ENCODE measurements at places on chromosomes 2 and 18.

DNA sequence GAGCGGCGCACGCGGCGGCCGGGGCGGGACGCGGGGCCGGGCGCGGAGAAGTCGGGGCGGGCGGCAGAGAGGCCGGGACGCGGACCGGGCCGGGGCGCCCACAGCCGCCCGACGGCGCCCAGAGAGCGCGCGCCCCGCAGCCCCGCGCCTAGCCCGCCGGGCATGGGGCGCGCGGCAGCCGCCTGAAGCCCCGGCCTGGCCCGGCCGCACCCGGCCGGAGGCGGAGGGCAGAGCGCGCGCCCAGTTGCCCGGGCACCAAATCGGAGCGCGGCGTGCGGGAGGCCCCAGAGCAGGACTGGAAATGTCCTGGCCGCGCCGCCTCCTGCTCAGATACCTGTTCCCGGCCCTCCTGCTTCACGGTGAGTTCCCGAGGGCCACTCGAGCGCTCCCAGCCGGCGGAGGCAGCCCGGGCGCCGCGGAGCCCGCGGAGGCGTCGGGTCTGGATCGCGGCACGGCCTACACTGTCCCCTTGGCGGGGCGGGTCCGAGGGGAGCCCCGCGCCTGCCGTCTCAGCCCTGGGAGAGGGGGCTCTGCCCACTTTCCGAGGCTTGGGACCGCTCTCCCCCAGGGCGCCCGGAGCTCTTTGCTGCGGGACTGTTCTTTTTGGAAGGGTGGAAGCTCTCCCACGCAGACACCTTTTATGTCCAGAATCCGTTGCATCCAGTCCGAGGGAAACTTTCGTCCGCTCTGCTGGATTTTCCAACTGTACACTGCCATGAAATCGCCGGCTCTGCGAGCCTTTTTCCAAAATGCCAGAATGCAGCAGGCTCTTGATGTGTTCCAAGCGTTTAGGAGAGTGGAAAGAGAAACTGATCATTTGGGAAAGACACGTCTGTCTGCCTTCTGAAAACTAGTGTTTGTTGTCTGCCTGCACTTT, 484 bp downstream of the APCDD1 start:
- DNase-seq = peak; percentile 49

GRCh38 chr2:126857502-126857901, 41.2 kb upstream of the TEX51 start:
- DNase-seq = no peak

DNA sequence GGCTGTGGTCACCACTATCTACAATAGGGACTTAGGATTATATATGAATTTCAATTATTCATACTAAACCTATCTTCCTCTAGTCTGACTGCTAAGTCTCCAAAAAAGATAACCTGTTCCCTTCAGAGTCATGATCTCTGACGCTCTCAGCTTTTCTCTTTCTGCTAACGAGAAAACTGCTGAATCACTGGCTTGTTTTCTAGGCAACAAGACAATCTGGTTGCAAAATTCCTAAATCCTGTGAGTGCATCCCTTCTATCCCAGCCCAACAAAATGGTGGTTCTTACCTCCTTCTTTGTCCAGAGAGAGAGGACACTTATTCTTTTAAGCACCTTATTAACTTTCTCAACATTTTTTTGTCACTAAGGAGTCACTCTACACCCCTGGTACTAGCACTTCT, 312.3 kb upstream of the PKDCC start:
- DNase-seq = no peak

GRCh38 chr2:60959501-60959900, 58.0 kb upstream of the PEX13 start:
- DNase-seq = no peak

DNA sequence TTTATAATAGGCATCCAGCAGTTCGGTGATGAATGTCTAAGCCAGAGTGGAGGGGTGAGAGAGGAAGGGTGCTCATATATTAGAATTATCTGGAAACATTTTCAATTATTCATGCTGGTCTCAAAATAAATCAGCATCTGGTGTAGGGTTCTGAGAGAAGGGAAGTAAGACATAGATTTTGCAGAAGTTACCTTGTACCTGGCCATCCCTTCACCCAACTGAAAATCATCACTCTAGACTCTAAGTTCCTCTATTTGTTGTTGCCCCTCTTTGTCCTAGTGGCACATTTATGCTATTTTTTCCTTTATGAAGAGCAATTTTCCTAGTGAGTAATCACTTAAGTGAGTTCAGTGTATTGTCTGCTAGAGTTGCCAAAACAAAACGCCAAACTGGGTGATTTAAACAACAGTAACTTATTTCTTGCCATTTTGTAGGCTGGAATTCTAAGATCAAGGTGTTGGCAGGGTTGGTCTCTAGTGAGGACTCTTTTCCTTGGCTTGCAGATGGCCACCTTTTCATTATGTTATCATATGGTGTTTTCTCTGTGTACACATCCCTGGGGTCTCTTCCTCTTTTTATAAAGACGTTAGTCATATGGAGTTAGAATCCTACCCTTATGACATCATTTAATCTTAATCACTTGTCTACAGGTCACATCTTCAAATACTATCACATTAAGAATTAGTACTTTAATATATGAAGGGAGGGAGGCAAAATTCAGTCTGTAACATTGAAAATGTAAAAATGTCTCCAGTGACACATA, 129.9 kb upstream of the KLHL14 start:
- no peak for DNase-seq

- DNase-seq = no peak
Observed at GRCh38 chr2:120885749-120886148, 150.1 kb downstream of the GLI2 start.

DNA sequence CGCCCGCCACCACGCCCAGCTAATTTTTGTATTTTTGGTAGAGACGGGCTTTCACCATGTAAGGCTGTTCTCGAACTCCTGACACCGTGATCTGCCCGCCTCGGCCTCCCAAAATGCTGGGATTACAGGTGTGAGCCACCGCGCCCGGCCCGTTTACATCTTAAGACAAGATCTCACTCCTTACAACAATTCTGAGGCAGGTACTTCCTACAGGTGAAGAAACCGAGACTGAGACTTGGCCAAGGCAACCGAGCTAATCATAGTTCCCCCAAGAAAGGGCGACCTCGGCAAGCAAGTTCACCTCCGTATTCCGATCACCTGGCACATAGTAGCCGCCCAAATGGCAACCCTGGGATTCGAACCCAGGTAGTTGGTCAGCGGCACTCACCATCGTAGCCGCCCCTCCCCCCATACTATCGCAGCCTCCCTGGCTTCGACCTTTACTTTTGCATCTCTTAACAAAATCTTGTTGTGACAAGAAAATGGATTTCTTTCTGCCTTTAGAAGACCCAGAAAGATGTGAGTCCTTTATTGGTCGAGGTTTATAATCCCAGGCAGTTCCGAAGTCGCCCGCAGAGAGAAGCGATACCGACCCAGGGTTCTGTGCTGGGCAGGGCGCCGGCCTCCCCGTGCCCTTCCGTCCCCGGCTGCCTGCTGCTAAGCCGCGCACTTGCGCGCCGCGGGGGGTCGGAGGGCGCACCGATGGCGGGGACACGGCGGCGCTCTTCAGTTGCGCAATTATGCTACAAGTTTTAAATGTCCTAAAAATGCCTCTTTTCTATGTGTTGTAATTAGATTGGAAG, 1.1 kb upstream of the FZD5 start:
- no peak for DNase-seq

GRCh38 chr2:167595839-167596471, 651.4 kb downstream of the STK39 start:
- DNase-seq = no peak

DNA sequence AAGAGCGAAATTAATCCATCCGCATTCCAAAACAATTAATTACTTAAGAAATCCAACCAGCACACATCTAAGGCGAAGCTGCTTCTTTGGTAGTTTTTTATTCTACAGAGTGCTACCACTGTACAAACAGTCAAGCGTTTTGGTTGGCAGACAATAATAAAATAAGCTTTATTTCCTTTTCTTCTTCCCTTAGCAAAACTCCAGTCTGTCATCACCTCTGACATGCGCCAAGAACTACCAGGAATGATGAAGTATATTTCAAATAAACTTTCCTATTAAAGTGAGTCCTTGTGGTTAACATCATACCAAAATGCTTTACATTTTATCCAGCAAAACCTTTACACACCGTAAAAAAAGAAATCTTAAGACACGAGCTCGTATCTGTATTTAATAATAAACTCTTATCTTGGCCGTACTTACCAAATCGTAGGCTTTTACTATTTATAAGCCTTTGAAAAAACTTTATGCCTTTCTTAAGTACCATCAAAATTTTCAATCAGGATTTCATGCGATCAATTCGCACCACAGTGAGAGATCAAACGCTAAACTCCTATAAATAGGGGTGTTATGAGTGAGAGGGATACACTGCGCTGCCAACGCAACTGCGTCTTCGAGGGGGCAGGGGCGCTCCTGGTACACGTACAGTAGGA, 1.3 kb downstream of the ATL2 start:
- DNase-seq = no peak

- DNase-seq = no peak
Observed at GRCh38 chr2:181857483-181857882, 34.0 kb upstream of the ITPRID2 start.

DNA sequence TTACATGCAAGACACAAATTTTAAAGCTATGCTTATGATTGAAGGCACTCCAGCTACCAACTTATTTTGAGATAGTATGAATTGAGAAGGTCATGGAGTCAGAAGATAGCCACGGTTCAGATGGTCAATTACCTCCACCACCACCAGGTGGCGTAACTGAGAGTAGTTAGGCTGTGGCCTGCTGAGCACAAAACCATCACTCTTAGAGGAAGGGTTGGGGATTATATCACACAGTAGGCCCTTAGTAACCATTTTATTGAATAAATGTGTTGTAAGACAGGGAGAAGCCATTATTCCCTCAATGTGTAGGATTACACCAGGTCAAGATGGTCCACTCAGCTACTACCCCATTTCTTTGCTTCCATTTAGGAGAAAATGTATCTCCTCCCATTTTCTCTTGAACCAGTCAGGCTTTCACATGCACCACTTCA, 18.8 kb downstream of the KLHL41 start:
- peak; percentile 64 for DNase-seq

DNA sequence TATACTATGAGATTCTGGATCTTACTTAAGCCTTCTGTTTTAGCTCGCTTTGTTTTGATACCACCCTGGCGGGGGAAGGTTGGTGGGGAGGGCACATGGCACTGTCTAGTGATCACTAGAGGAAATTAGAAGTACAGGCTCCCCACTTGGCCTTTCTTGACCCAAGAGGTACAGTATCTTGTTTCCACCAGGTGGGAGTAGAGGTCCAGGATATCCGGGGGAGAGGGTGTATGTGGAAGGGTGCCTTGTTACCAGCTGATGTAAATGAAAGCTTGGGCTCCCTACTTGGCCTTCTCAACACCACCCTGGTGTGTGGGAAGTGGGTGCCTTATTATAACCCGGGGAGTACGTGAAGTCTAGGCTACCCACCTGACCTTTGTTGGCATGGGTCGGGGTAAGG, 7.5 kb downstream of the GALNT1 start:
- DNase-seq = no peak

DNA sequence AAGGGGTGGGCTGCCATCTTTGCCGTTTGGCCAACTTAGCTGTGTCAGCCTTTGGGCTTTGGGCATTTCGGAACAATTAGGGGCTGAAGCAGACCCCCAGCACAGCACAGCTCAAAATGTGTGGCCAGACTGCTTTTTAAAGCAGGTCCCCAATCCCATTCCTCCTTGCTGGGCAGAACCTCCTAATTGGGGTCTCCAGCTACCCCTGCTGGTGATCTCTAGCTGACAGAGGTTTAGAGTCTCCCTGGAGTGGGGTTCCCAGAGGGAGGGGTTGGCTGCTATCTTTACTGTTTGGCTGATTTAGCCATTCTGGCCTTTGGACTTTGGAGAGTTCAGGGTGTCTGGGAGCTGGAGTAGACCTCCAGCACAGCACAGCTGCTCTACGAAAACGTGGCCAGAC, 71.5 kb upstream of the LHCGR start:
- no peak for DNase-seq

GRCh38 chr18:23951206-23951605, 63.3 kb upstream of the TTC39C start:
- no peak for DNase-seq

- DNase-seq = no peak
Observed at GRCh38 chr2:191030521-191031154, 16.7 kb upstream of the STAT1 start.

DNA sequence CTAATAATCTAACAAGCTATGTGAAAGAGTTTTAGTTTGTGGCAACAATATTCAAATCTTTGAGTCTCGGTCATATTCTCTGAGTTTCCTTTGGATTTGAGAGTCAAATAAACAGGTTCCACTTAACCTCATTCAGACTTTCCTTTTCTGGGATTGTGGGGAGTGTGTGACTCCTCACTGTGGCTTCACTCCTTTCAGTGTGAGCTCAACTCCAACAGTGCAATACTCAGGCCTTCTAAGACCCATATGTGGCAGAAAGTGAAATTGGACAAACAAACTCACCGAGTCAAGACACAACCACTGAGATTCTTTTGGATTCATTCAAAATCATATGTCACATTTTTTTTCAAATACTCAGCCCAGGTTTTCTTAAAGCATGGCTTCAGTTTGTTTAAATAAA, 25.4 kb downstream of the SLC9A4 start:
- no peak for DNase-seq

DNA sequence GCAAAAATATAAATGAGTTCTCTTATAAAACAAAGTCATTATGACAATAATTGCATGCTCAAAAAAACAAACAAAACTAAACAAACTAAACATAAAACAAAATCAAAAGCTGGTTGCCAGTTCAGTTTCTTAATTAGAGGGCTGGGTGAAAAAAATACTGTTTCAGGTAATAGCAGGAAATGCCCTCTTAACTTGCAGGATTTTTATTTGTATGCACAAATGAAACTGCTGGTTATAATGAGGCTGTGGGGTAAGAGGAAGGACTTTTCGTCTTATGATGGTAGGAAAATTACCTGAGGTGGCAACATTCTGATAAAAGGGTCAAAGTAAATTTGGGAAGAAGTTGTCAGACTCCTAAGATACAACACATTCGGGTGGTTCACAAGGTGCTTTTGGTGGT, 21.5 kb upstream of the CDKL4 start:
- no peak for DNase-seq

DNA sequence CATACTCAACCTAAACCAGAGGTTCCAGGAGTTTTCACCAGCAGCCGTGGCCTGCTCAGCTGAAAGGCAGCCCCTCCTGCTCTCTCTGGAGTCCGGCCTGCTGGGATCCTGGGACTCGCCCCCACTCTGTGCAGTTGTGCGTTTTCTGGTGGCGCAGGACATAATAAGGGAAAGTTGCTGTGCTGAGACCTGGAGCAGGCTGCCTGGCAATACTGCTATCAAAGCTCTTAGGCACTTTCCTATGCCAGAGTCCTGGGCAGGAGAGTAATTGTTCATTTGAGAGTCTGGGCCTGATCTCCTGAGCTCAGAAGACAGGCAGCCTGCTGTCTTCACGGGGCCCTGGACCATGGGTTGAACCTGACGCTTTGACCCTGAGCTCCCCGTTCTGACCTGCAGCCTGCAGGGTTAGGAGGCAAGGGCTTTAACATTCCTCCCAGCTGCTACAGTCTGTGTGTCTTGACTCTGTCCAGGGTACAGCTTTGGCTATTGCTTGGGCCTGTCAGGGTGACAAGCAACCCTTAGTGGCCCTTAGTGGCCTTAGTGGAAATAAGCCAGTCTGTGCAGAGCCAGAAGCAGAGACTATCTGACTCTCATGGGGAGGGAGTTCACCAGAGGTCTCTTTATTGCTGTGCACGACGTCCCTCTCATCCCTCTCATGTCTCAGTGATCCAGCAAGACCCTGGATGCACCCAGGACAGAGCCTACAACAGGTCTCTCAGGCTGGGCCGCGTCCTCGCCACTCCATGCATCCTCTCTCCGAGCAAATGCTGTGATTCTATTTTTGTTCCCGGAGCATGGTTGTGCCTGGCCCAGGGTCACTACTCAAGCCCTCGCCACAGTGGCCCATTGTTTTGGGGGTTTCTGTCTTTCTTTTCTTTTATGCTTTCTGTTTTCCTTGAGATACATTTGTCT, 60.6 kb downstream of the ACKR3 start:
- DNase-seq = peak; percentile 30
